ENCODE measurements at places on chromosomes 7 and 10.

DNA sequence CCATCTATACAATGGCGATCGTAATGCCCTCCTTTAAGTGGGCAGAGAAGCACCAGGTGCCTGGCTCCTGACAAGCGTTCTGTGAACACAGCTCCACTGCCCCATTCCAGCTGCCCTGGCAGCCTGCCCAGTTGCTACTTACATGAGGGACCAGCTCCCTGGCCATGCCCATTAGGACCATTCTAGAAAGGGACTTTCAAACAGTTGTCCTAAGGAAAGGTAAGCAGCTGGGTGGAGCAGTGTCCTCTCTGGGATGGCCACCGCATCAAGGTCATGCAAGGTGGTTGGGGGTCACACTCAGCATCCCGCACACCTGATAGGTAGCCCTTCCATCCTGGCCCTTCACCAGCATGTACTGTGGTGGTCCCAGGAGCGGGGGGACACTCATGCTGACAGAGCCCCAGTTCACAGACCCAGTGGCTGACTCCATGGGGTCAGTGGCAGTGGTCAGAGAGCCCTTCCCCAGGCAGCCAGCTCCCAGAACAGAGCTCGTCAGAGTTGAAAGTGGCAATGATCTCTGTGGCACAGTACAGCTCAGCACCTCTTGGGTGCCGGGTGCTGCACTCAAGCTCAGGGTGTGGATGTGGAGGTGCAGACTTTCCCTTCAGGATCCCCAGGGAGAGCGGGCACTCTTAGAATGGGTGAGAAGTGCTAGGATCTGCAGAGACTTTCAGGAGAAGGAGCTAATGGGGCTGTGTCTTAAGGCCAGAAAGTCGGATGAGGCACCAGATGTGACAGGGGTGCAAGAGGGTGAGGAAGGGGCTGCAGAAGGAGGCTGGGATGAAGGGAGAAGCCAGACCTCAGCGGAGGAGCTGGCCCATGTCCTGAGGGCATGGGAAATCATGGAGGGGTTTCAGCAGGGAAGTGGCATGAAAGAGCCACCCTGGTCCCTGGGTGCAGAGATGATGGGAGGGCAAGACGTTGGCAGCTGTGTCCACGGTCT lies 10.9 kb downstream of the MMRN2 start:
- no peak for DNase-seq

GRCh38 chr10:621513-621912 lies 68.0 kb downstream of the DIP2C start:
- no peak for DNase-seq

- DNase-seq: no peak
Observed at GRCh38 chr7:144709066-144709465, 126.8 kb downstream of the TPK1 start.

DNA sequence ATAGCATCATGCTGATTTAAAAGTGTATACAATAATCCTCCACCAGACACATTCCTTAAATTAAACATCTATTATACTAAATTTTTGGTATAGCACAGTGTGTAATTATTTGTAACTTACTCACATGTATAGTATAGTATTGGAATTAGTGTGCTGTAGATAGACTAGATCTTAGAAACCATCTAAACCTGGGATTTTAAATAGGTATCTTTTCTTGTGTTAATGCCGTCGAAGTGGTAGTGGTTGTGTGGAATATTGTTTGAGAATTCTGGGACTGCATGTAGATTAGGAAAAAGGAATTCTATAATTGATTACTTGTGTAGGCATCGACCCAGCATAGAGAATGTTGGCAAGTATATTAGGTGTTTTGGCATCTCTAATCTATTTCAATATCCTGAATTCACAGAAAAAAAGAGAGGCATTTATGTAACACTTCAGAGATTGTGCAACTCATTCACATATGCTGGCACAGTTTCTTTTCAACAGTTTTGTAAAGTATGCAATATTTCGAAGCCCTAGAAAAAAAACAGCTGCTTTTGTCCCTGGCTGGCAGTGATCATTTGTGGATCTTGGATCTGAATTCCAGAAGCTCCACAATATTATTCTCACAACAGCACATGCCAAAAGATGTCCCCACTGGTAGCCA lies 145.5 kb upstream of the AGR3 start:
- DNase-seq: no peak

DNA sequence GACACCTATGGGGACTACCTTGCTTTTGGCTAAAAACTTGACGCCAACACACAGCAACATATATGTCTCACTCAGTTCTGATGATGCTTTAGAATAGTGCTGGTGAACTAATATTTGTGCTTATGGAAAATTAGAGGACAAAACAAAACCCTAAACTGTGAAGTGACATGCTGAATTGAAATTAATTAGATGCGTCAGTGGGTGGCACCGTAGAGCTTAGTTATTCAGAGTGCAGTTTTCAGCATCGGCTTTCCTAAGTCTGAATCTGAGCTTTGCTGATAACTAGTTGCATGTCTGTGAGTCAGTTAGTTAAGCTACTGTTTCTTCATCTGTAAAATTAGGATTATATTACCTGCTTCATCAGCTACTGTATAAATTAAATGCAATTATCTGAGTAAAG lies 245.0 kb upstream of the SORCS1 start:
- no peak for DNase-seq

All from iPS DF 19.7 (cell line).